ENCODE measurements at places on chromosomes 6 and 20.

DNA sequence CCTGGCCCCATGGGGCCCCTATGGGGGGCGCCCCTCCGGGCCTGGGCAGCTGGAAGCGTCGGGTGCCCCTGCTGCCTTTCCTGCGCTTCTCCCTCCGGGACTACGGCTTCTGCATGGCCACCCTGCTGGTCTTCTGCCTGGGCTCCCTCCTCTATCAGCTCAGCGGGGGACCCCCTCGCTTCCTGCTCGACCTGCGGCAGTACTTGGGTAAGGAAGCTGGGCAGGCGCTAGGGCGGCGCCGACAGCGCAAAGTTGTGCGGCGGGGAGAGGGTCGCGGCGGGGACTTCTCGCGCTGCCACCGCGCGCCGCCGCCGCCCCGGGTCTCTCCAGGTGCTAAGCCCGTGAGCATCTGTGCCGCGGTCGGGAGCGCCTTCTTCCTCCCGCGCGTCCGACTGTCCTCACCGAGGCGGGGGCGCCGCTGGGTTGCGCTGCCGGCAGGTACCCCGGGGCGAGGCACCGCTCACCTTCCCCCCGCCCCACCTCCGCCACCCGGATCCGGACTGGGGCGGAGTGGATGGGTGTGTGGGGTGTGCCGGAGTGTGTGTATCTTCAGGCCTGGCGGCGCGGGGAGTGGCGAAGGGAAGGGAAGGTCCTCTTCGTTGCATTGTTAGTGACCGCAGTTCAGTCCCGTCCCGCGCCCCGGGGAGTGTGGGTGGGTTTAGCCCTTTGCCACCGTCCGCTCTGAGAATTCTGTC is 788 bp downstream of the UST start:
- DNase-seq = peak; percentile 65

DNA sequence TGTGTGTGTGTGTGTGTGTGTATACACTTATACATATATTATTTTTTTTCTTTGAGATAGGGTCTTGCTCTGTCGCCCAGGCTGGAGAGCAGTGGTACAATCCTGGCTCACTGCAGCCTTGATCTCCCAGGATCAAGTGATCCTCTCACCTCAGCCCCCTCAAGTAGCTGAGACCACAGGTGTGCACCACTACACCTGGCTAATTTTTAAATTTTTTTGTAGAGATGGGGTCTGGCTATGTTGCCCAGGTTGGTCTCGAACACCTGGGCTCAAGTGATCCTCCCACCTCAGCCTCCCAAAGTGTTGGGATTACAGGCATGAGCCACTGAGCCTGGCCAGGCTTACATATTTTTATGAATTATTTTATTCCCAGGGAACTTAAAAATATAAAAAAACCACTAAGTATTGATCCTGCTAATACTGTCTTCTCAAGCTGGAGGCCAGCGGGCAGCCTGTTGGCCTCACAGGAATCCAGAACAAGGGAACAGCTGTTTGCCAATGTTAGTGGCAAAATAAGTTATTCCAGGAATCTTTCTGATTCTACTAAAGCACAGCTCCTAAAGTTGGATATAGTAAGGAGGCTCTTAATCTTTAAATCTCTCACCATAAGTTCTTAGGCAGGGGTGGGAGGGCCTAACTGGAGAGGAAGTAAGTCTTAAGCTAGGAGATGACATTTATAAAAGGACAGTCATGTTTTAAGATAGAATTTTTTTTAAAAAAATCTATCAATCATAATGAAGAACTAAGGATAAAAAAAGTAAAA is 135.5 kb upstream of the NUP153 start:
- no peak for DNase-seq

GRCh38 chr6:39706819-39707335 is 18.3 kb downstream of the KIF6 start:
- DNase-seq = no peak

DNA sequence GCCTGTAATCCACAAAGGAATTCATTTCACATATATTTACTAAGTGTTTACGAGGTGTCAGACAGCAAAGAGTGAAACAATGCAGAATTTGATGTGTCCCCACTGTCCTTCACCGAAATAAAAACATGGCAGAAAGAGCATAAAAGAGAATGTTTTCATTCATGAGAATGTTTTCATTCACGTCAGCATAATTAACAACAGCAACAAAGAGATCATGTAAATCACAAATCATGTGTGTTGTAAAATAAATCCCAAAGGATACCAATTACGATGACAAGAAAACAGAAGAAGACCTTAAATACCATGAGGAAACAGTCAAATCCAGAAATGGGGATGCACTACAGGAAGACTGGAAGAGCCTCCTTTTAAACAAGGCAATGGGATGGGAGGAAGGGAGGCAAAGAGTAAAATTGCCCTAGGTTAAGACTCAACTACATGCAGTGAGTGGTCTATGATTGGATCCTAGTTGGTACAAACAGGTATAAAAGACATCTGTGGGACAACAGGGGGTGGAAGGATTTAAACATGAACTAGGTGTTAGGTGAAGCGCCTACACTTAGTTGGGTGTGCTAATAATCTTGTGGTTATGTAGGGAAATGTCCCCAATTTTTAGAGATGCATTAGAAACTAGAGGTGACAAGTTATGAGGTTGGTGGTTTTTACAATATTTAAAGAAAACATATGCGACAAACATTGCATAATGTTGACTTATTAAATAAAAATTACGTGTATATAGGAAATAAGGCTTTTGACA is 1.5 kb downstream of the ZSCAN31 start:
- no peak for DNase-seq

GRCh38 chr20:58751979-58752378 is 59.4 kb downstream of the NPEPL1 start:
- DNase-seq = no peak

DNA sequence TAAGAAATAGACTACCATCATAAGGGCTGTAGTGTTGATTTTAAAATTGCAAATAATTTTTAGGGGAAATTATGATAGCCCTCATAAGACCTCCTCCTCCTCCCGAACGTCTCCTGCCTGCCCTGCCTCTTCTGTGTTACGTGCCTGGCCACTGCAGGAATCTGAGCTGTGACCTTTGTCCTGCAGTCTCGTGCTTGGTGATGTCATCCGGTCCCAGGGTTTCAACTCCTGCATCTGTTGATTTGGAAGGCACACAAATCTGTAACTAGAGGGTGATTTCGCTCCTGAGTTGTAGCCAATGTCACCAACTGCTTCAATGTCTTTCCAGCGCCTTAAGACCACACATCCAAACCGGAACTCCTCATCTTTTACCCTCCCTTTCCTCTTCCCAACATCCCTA is 163.2 kb downstream of the AIG1 start:
- no peak for DNase-seq

Data from CD4-positive, alpha-beta T cell treated with Interleukin-17A for 4 hours (primary cell).